ENCODE measurements at places on chromosomes 7 and 10. TPM values are rescaled to one million over a fixed set of nuclear protein-coding genes. Genes with fewer than 3 reads are reported as not detected.

Gene VPS37D
- 0.16 TPM for total RNA-seq

Gene OPALIN
- total RNA-seq = not detected

DNA sequence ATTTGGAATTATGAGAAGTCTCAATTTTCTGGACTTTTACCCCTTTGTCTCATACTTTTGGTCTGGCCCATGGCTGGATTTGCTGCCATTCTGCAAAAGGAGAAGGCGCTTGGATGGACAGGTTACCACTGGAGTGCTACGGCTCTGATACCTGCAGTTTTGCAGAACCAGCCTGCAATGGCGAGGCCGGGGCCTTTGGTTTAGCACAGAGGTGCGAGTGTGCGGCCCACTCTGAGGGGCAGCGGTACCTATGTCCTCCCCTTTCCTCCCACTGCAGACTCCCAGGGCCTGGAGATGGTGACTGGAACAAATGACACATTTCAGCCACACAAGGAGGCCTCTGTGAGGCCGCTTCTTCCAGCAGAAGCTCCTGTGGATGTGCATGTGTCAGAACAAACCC lies 11.9 kb downstream of the ZNF777 start:
- no peak for DNase-seq
- H3K4me1 ChIP-seq = no peaks in the 10 kb centered on the region
- peaks cover 46% of the 10 kb centered on the region for H3K36me3 ChIP-seq
- H3K27ac ChIP-seq = no peak overlapping the region

Gene LIPK
- total RNA-seq = not detected

GRCh38 chr7:113125728-113126127 lies 7.4 kb upstream of the SMIM30 start:
- H3K4me1 ChIP-seq = no peaks in the 10 kb centered on the region
- no peak overlapping the region for H3K4me3 ChIP-seq
- no peak overlapping the region for H3K27ac ChIP-seq
- DNase-seq = no peak

Data from activated CD8-positive, alpha-beta T cell treated with anti-CD3 and anti-CD28 coated beads, Interleukin-2, amount 10 ng/mL, durations not matched to agents 7 days and 5 days (primary cell).